Bronchial epithelial cell (primary cell): ENCODE measurements at places on chromosomes 3 and 15. TPM values are rescaled to one million over a fixed set of nuclear protein-coding genes. Genes with fewer than 3 reads are reported as not detected.

GRCh38 chr3:68360492-68360891 is 571.9 kb downstream of the TAFA4 start:
- peak; percentile 54 for DNase-seq

DNA sequence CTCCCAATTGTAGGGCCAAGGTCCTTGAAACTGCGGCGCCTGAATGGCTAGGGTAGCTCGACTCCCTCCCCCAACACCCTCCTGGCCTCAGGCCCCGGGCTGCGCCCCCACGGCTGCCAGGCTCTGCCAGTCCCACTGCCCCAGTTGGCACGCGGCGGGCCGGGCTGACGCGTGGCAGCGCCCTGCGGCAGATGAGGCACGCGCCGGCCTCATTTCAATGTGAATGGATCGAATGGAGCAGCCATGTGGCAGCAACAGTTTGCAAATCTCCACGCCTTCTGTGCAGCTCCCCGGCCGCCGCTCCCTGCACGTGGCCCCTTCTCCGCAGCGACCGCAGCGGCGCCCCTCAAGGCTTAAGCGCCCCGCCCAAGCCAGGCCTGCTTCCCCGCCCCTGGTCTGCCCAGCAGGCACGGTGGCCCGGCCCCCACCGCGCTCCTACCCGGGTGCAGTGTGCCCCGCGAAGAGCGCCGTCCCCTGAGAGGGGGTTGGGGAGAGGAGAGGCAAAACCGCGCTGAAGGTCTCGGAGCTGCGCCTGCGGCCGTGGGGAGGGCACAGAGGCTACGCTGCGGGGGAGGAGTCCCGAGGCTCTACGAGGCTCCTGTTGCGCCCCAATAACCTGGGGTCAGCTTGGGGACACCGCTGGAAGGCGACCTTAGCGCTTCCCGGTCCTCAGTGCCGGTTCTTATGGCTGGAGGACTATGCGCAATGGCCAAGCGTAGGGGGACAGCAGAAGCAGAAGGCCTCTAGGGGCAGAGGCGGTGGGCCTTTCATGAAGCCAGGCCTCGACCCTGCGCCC is 3.1 kb upstream of the DLL4 start:
- DNase-seq: no peak

GRCh38 chr15:67803996-67804843 is 21.1 kb upstream of the SKOR1 start:
- no peak for DNase-seq

FEZF2 gene
- not detected in 2 replicates for total RNA-seq

DNA sequence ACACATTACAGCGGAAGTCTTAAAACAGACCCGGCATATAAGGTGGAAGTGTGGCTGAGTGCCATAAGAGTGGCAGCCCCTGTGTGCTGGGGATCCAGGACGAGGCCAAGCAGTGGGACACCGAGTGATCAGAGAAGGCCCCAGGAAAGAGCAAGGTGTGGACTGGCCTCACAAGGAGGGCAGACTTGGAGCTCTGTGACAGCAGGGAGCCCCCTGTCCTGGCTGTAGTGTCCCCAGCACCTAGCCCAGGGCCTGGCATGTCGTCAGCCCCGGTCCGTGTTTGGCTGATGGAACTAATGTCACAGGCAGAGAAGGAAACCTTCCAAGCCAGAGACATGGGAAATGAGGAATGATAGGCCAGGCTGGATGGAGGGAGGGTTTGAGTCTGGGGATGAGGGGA is 4.8 kb downstream of the PDIA5 start:
- DNase-seq: no peak

GRCh38 chr3:41698898-41699297 is 263.0 kb downstream of the ULK4 start:
- DNase-seq: peak; percentile 13

STRIT1 gene
- not detected in 2 replicates for total RNA-seq
